ENCODE measurements at places on chromosomes 3 and 15. TPM values are rescaled to one million over a fixed set of nuclear protein-coding genes. Genes with fewer than 3 reads are reported as not detected.

GRCh38 chr15:33871980-33872379 is 96.3 kb upstream of the CHRM5 start:
- DNase-seq, result no peak

DNA sequence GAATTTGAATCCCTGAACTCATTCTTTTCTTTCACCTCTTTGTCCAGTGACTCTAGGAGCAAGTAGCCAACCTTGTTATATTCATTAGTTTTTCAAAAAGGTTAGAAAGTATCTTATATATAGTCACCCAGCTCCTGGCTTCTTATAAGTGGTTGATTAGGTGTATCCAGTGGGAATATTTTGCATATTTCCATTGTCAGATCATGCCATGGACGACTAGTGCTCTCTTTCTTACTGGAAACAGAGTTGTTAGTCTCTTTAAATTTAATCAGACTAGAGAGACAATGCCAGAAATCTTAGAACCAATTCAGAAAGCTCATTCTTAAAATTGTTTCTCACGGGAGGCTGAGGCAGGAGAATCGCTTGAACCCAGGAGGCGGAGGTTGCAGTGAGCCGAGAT is 73.4 kb downstream of the CHRD start:
- DNase-seq, result no peak

- no peak for DNase-seq
These were observed 23.7 kb downstream of the NAALADL2 start for GRCh38 chr3:174882789-174883188.

DNA sequence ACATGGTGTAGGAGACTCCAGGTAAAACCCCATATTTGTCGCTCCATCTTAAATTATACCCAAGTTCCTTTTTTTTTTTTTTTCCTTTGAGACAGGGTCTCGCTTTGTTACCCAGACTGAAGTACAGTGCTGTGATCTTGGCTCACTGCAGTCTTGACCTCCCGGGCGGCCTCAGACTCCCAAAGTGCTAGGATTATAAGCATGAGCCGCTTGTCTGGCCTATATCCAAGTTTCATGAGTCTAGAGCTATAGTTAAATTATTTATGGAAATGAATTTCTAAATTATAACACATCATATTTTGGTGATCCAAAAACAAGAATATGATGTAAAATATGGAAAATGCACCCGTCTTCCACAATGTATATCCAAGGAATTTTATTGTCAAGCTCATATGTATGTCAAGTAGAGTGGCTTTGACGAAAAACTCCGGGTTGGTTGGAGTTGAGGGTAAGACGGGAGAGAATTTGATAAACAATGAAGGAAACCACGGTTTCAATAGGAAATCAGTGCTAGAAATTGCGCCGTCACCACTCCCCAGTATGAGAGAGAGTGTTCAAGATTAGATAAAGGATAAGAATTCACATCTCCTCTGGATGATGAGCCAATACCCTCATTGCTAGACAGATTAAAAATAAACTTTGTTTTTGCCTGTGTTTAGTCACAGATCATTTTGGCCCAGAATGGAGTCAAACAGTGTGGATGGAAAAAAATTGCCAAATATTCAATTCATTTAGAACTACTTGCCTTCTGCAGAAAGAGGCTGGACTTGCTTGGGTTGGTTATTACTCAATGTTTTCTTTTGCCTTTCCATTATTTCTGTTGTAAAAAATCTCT is 209.2 kb upstream of the NR2F2 start:
- no peak for DNase-seq

DNA sequence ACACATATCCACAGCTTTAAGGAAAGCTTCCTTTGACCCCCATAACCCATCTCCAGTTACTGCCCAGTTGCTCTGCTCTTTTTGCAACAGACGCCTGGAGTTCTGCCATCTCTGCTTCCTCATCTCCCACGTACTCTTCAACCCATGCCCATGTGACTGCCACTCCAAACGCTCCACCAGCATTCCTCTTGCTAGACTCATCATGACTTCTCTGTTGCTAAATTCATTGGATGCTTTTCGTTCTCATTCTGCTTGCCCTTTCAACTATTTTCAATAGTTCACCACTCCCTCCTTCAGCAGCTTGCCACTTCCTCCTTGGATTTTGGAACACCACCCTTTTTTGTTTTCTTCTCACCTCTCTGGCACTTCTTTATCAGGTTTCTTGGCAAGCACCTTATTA is 2.7 kb upstream of the KNSTRN start:
- peak; percentile 87 for DNase-seq

- DNase-seq, result no peak
These were observed 248.3 kb downstream of the VPS13C start for GRCh38 chr15:61811952-61812351.

GRCh38 chr15:76285241-76285825 is 25.9 kb downstream of the ETFA start:
- DNase-seq, result no peak

GRCh38 chr3:133548090-133548489 is 25.4 kb upstream of the CDV3 start:
- no peak for DNase-seq

- DNase-seq, result no peak
These were observed 139.7 kb upstream of the CPNE4 start for GRCh38 chr3:132174500-132174899.

- DNase-seq, result no peak
These were observed 6.9 kb downstream of the CAND2 start for GRCh38 chr3:12803371-12803770.

DNA sequence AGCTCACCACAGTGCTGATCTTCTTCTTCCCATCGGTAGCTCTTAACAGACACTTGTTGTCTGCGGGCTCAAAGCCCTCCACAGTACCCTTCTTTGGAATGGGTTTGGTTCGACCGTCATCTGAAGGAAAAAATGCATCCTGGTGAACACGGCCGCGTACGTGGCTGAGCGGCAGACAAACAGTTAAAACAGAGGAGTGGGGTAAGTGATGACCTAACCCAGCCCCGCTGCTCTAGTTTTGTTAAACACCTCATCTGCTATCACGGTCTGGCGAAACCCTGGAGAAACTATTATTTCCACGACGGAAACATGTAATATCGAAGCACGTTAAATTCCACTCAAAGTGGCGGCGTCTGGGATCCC is 725 bp downstream of the SRP14 start:
- no peak for DNase-seq

GRCh38 chr3:71492566-71492965 is 91.0 kb downstream of the FOXP1 start:
- DNase-seq, result no peak

GRCh38 chr15:40282869-40283614 is at the start of gene ANKRD63:
Gene ANKRD63 (minus strand): TSS chr15:40283064. CDS start chr15:40282586, 478 bp downstream.
- DNase-seq, result no peak

GRCh38 chr3:105809208-105809888 is 59.5 kb downstream of the CBLB start:
- no peak for DNase-seq

GRCh38 chr15:39629371-39629770 is 48.5 kb downstream of the THBS1 start:
- no peak for DNase-seq

- DNase-seq, result no peak
These were observed 84.2 kb upstream of the GOLGA6L4 start for GRCh38 chr15:84151205-84151931.

DNA sequence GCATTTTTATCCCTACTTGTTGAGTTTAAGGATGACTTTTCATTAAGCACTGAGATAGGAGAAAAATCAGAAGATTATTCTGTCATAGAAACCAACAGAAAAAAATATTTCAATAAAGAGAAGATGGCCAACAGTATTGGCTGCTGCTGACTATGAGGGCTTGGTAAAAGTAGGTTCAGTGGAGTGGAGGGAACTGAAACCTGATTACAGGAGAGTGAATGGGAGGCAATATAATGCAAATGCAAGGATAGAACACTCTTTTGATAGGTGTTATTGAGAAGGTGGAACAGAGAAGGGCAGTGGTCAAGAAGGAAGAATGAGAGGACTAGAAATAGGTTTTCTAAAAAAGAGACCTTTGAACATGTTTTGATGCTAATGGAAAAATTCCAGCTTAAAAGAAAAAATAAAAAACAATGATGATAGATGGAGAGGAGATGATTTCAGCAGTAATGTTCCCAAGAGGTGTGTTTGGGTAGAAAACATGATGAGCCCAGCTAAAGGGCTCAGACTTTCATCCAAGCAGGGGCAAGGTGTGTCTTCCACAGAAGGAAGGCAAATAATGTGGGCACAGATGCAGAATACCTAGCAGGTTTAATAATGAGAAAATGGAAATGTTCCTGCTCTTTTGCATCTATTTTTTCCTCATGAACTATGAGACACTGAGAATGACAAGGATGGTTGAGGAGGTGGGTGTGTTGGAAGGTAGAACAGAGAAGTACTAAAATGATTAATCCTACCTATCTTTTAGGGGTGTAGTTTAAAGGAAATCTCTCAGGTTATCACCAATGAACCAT is 397.9 kb upstream of the GOLIM4 start:
- DNase-seq, result no peak

DNA sequence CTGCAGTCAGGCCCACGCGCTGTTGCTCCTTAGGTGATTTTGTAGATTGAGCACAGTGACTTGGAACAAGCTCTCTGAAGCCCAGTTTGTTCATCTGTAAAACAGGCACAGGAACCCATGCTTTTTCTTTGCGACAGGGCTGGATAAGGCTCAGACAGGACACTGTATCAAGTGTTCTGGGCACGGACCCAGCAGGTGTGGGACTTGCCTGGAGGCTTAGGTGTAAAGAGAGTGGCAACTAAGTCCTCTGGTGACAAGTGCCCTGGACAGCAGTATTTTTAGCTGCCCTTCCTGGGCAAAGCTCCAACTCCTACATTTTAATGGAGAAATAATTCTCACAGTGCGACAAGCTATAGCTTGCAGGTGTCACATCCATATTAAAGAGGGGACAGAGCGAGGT is 32.2 kb downstream of the CD276 start:
- DNase-seq, result no peak

DNA sequence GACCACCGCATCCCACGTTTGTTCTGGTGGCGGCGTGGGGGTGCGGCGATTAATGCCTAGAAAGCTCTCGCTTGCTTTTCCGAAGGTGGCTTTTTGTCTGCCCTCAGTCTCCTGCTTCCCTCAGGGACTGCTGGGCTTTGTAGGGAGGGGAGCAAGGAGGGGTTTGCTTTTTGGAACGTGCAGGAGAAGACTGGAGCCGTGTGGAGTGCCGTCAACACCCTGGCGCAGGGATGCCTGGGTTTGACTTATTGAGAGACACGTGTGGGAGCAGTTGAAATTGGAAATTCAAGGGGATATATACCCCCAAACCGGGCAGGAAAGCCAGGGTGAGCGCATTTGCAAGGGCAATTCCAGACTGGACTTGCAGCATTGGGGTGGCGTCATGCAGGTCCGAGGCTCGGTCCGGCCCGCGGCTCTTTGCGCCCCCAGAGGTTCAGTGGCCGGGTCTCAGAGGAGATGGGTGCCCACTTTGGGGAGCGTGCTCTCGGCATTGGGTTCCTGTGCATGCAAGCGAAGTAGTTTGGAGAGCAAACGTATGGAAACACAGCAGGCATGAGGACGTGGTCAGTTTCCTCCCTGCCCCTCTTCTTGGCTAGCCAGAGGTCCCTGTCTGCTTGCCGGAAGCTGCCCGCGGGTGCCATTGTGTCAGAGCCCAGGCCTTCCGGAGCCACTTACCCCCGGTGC is 2.1 kb downstream of the EPHB1 start:
- no peak for DNase-seq

- no peak for DNase-seq
These were observed 102.9 kb downstream of the ARNT2 start for GRCh38 chr15:80507131-80507530.

GRCh38 chr3:64890466-64890865 is 202.7 kb upstream of the ADAMTS9 start:
- DNase-seq, result no peak

GRCh38 chr15:32861174-32861573 is 143.4 kb downstream of the GREM1 start:
- no peak for DNase-seq

DNA sequence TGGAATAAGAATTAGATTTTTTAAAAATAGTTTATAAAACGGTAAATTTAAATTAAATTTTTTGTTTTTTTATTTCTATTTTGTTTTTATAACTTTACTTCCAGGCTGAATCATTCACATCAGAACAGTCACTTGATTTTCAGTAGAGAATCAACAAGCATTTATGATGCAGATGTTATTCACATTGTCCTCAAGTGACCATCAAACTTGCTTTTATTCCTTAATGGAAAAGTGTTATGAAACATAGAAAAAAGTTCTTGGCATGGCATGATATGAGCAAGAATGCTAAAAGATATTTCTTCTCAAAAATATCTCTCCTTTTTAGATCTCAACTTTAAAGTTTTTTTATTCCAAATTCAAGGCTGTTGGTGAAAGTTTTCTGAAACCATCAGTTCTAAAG is 70.9 kb upstream of the TGFBR2 start:
- no peak for DNase-seq

DNA sequence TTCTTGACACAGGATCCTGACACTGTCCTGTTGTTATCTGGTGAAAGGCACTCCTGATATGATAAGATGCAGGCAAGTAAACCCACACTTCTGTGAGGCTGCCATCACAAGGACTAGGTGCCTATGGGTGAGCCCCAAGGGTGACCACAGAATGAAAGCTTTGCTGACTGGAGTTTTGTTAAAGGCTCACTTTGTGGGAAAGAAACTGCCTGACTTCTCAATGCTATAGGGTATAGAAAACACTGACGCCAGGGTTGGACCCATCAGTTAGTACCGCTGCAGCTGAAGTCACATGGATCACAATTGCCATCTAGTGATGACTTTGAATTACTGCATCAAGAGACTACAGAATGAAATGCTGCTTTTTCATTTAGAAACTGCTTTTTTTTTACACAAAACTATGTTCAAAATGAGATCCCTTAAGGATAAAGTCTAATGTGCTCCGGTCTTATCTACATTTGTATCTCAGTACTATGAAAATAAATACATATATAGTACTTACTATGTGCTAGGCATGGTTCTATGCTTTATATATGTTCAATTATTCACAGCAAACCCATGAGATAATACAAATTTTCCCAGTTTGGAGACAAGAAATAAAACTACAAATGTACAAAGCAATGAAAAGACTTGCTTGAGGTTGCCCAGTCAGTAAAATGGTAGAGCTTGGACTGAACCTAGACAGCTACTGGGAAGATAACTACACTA is 64.2 kb upstream of the CMSS1 start:
- peak; percentile 39 for DNase-seq

- no peak for DNase-seq
These were observed 3.4 kb upstream of the CLN6 start for GRCh38 chr15:68232937-68233336.

DNA sequence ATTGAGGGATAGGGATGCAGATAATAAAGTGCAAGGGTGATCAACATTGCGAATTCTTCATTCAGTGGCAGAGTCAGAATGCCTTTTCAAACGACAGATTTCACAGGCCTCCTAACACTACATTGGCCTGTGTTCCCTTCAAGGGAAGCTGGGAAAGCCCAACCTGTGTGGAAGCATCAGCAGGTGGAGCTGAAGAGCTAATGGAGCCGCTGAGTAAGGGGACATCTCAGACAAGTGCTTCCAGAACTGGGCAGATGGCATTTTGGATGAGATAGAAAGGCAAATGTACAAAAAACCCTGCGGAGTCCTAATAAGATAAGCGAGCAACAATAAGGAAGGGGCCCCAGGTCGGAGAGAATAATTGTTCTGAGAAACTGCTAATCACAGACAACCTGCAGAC is 8.5 kb upstream of the SLC24A5 start:
- no peak for DNase-seq

The LRTM1 gene
- total RNA-seq, result not detected

The TRIM59 gene
- 23.3 TPM for total RNA-seq

The SLC22A14 gene
- not detected for total RNA-seq

The SLC35A5 gene
- 24.2 TPM for total RNA-seq

The RAD51 gene
- total RNA-seq, result 22.5 TPM

The NUTM1 gene
- not detected for total RNA-seq

The GPR156 gene
- total RNA-seq, result 3.0 TPM

The DISP2 gene
- total RNA-seq, result 0.35 TPM

The PTX3 gene
- total RNA-seq, result 0.59 TPM

The C2CD4B gene
- not detected for total RNA-seq

The GPR27 gene
- total RNA-seq, result not detected

The CTXN2 gene
- total RNA-seq, result not detected

Data from PC-9 (cell line).